ENCODE measurements at places on chromosomes 2 and 18.
A peak's percentile ranks its signal among the peaks of the same experiment; 100 is the strongest.

GRCh38 chr18:42030586-42031182, 75.7 kb downstream of the PIK3C3 start:
- DNase-seq = peak; percentile 25

DNA sequence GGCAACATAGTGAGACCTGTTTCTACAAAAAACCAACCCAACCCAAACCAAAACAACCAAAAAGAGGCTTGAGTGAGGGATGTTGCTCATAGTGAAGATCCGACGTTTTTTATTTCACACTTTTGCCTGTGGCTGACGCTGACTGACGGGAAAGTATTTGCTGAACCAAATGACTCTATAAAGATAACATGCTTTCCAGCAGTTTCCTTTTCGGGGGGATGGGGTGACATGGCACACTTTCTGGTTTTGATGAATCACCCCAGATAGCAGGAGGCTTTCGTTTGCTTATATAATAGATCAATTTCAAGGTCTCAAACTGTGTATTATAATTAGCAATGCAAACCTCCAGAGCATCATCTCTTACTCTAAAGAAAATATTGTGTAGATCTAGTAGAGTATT, 150.8 kb downstream of the AQP4 start:
- DNase-seq = no peak

DNA sequence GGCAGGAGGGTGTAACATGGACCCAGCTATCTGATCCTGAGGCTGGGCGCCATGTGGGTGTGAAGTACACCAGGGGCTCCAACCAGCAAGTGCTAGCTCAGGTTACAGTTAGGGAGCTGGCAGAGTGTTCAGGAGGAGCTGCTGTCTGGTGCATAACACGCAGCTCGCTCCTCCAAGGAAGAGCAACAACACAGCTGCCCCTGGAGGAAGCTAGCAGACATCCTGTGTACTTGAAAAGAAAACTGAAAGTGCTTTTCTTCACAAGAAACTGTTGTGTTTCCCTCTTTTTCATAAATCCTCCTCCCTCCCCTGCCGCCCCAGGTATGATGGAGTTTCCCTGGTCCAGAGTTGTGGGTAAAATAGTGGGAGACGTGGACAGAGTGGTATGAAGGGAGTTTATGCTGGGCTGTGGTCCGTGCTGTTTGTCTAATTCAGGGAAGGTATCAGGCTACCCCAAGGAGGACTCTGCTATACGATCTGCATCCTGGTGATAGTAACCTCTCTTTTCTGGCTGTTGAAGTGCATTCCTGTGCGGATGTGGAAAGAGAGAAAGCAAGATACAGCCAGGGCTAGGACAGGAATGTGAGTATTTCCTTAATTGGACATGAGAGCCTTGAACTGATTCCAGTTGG, 6.1 kb upstream of the LBH start:
- peak; percentile 19 for DNase-seq

- no peak for DNase-seq
These were observed 47.1 kb downstream of the GPR39 start for GRCh38 chr2:132463719-132464118.

GRCh38 chr2:45009928-45010701, 863 bp upstream of the SIX2 start:
- DNase-seq = no peak
